Stimulated activated CD8-positive, alpha-beta memory T cell treated with anti-CD3 and anti-CD28 coated beads, Interleukin-2, amount 100 ng/mL, for 48 hours (primary cell): ENCODE measurements at places on chromosomes 3 and 15.

DNA sequence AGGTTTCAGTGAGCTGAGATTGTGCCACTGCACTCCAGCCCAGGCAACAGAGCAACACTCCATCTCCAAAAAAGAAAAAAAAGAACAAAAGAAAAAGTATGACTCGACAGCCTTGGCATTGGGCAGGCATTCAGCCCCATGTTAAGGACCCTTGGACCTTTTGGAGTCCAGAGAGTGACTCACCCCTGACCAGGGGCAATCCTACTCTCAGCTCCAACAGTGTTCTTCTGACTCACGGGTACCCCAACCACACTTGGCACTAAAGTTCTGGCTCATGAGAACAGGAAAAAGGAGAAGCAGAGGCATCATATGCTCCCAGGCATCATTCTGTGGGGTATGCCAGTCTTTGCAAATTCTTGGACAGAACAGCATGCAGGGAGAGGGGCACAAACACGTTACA lies 252.4 kb upstream of the HES1 start:
- no peak for DNase-seq

DNA sequence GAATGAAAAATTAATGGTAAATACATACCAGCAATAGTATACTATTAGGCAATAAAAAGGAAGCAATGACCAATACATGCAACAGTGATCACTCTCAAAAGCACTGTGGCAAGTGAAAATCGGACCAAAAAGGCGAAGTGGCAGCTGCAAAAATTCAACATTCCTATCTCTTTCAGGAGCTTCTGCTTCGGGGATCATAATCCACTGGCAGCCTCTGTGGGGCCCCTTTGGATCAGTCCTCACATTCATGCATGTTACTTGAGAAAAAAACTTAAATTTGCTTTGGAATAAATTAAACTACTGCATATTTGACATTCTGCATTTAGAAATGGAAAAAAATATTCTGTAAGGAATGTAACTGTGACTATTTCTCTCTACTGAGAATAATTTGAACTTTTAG lies 425.6 kb downstream of the NR2F2 start:
- no peak for DNase-seq

DNA sequence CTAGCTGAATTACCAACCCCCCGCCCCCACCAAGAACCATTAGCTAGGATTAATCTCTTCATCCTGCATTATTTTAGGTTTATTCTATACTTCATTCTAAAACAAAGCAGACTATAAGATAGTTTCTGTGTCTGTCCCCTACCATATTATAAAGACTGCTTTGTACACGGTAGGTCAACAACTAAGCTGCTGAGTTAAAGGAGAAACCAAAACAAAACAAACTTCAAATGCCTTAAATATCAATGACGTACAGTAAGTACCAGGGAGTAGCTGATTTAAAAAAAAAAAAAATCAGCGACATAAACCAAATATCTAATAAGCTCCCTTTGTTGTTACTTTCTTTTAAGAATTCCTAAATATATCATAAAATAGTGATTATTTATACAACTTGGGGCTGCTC lies 7.8 kb upstream of the VGLL4 start:
- DNase-seq: no peak

- no peak for DNase-seq
These were observed 3.4 kb downstream of the FYCO1 start for GRCh38 chr3:45992133-45992729.

DNA sequence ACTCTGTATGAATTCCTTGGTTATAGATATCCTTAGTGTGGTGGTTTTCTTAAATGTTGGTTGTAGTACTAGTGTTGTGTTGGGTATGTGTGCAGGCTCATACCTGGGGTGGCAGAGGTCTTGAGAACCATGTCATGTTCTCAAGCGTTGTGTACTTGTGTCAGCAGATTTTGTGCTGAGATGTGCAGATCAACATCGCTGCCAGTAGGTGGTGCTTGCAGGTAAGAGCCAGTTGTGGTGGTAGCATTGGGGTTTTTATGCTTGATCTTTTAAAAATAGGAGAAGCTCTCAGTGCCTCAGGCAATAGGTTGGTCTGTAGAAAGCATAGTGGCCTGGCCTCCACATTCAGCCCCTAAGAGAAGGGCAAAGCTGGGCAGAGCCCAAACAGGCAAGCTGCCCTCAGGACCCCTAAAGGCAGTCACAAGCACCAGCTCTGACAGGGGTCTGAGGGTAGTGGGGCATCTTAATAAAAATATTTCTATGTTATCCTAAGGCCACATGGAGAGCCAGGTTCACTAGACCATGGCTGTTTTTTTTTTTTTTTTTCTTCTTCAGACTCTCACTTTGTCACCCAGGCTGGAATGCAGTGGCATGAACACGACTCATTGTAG lies 164.0 kb downstream of the IL20RB start:
- DNase-seq: no peak

- no peak for DNase-seq
These were observed 5.2 kb downstream of the TLE3 start for GRCh38 chr15:70092464-70093027.

GRCh38 chr3:170471149-170471548 lies 52.5 kb downstream of the CLDN11 start:
- DNase-seq: no peak

DNA sequence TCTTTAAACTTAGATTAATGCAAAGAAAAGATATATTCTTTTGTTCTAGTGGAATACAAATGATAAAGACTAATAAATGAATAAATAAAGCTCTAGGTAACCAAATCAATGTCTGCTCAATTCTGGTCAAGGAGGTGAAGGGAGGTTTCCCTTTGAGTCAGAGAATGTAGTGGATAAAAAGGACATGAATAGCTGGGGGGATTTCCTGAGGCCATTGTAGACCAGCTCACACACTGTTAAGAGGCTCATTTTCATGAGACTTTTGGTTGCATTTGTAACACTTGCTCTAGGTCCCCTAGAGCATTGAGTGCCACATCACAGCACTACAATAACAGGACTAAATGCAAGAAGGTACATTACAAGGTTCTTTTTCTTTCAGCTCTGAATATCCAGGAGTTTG lies 170.7 kb downstream of the TIGIT start:
- no peak for DNase-seq
